ENCODE measurements at places on chromosomes 2 and 18.

DNA sequence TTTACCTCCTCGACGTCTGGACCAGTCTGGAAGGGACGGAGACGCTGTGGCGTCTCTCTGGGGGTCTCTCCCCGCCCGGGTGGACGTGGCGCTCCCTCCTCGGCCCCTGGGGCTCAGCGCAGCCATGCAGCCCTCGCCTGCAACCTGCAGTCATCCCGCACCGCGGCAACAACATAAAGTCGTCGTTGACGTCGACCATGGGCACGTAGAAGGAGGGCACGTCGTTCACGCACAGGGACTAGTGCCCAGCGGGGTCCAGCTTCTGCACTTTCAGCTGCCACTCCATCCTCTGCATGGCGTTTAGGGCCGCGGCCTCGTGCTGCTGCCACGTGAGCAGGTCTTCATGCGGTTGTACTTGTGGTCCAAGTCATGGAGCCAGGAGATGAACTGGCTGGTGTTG is 889.6 kb upstream of the LRRTM1 start:
- DNase-seq = no peak

- no peak for DNase-seq
These were observed 584.3 kb downstream of the ADCYAP1 start for GRCh38 chr18:1488957-1489356.

- no peak for DNase-seq
These were observed 628 bp downstream of the PPP1R7 start for GRCh38 chr2:241150660-241151530.

GRCh38 chr2:7835693-7836680 is 845.9 kb upstream of the ID2 start:
- no peak for DNase-seq

DNA sequence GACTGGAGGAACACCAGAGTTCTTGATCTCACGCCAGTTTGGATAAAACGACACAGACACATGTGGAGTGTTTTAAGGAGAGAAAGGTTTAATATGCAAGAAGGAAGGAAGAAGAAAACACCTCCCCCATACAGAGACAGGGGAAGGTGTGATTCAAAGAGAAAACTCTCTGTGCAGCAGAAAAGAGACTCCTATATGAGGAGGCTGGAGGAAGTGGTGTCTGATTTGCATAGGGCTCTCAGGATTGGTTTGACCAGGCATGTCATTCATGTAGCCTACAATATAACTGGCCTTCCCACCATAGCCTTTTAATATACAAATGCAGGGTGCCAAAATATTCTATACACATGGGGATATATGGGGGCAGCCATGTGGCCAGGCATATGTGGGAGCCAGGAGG is 1386.5 kb downstream of the RPIA start:
- no peak for DNase-seq

- DNase-seq = no peak
These were observed 255.8 kb downstream of the ERBB4 start for GRCh38 chr2:212282671-212283261.

DNA sequence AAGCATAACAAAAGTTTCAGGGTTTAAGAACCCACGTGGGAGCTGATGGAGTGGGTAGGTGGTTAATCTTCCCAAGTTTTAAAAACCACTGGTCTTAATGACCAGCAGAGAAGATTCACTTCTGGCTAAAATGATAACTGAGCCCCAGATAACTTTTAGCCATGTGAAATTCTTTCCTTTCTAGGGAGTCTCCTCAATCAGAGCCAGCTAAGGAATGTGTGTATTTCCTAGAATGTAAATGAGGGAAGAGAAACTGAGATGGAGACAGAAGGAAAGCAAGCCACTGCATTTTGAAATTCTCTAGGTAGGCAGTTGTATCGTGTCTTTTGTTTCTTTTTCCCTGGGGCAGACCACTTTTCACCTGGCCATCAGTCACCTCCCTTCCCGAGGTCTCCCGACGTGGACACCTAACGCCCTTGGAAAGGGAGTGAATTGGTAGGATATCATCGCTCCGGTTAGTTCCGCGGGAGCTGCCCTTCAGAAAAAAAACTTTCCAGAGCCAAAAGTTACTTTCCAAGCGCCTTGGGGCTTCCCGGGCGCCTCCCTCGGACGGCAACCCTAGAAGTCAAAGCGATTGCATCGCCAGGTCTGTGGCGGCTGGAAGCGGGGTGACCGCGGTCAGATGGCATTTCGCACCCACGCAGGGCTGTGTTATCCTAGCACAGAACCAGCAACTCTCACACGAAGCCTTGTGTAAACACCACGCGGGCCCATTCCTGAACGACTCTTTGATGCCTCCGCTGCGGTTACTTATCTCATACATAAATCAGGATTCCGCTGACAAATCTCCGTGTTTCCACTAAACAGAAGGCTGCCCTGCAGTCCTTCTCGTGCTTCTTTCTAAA is 1.3 kb downstream of the COLEC12 start:
- no peak for DNase-seq

GRCh38 chr18:35158728-35159450 is 81.9 kb upstream of the ZNF397 start:
- no peak for DNase-seq

DNA sequence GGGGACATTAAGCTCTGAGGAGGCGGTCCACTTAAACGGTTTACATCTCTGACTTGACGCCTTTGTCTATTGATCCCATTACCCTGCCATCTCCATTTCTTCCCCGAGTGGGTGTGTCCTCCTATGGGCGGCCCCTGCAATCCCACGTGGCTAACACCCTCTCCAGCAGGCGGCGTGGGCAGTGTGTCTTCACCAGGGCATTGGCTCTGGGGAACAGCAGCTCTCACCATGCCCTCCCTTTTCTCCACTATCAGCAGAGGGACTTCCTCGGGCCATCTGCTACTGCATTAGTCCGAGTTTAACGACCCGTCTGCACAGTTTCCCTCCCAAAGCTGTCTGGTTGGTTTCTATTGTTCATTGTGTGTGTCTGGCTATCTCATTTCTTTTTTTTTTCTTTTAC is 511.9 kb upstream of the NRP2 start:
- DNase-seq = no peak

DNA sequence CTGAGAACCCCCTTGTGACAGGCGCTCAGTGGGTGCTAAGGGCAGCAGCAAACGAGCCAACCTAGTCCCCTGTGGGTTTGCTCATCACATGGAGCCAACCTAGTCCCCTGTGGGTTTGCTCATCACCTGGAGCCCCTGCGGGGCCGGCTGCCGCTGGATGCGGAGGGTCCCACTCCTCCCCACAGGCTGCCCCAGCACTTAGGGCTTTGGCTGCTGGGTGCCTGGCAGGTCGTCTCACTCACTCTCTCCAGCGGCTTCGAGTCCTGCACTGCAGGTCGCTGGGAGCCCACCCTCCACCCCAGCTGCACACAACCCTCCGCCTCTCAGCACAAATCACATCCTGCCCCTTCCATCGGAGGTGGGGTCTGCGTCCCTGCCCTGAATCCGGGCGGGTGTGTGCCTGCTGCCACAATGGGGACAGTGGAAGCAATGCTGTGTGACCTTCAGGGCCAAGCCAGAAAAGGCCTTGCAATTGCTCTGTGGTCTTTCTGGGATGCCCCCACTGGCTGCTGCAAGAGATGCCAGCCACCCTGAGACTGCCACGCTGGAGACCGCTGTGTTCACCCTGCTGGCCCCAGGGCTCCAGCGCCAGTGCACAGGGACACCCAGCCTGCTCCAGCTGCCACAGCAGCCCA is 248.1 kb upstream of the SALL3 start:
- no peak for DNase-seq

GRCh38 chr2:218717262-218717661 is 6.6 kb downstream of the TTLL4 start:
- DNase-seq = no peak

GRCh38 chr2:31304816-31305215 is 70.9 kb downstream of the EHD3 start:
- no peak for DNase-seq

DNA sequence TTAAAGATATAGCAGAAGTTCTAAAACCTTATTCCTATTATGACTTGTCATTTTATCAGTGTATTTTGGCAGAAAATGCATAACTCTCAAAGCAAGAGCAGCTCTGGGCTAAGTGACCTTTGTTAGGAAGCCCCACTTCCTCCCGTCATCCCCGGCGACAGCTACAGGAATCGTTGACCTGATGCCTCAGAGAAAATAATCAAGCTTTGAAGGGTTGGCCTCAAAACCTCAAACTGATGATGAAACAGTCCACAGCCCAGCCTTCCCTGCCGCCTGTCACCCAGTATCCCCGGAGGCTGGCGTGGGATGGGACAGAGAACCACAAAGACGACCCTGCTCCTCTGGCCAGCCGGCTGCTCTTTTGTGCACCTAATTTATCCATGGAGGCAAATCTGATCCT is 65.3 kb downstream of the KCNF1 start:
- DNase-seq = no peak

DNA sequence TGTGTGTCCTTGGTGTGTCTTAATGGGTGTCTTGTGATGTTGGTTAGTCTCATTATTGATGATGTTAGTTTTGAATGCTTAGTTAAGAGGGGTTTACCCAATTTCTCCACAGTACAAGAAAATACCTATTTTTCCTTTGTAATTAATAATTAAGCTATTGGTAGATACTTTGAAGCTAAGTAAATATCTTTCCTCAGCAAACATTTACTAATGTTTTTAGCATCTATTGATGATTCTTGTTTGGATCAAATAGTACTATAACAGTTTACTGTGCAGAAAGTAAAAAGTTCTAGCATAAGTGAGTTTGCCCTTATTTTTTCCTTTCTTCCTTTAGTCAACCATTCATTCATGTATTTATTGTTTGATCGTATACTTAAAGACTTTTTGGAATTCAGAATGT is 19.1 kb downstream of the MAP3K20 start:
- DNase-seq = no peak

DNA sequence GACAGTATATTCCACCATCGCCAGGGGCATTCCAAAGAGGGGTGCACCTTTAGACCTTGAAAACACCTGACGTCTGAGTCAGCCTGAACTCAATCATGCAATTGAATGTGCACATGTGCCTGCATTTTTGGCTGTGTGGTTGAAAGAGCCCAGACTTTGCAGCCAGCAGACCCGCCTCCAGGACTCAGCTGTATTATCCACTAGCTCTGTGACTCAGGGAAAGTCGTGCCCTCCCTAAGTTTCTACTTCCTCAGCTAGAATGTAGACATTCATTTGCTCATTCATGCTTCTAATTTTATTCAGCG is 94.2 kb downstream of the LRRC30 start:
- no peak for DNase-seq

GRCh38 chr2:124959581-124959980 is 934.5 kb downstream of the CNTNAP5 start:
- no peak for DNase-seq

DNA sequence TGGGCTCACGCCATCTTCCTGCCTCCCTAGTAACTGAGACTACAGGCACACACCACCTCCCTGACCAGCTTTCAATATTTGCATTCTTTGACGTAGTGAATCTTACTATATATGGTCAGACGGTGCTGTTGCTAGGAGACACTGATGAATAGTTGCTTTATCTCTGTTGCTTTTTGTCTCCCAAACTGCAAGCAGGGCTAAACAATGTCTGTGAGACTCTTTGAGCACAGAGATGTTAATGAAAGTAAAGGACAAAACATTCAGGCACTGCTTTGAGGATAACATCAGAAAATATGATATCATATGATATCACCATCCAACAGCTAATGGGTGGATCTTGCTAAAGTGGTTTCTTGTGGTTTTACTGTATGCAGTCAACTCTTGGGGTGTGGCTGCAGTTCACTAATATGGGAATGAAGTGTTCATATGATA is 43.0 kb downstream of the EMILIN2 start:
- DNase-seq = no peak

DNA sequence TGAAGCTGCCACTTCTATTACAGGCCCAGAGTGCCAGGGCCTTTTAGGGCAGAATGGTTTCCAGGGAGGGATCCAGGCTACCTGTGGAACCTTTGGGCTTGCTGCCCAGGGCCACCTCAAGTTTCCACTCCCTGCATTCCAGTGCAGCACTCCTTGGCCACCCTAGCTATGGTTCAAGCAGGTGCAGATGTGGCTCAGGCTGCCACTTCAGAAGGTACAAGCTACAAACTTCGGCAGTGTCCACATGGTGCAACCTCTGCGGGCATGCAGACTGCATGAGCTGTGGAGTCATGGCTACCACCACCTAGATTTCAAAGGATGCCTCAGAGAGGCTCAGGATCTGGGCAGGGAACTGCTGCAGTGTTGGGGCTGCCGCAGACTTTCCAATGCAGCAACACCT is 248.1 kb upstream of the UBE2E3 start:
- DNase-seq = no peak

- DNase-seq = peak; percentile 70
These were observed 4.8 kb downstream of the TMEM200C start for GRCh38 chr18:5890331-5891183.

DNA sequence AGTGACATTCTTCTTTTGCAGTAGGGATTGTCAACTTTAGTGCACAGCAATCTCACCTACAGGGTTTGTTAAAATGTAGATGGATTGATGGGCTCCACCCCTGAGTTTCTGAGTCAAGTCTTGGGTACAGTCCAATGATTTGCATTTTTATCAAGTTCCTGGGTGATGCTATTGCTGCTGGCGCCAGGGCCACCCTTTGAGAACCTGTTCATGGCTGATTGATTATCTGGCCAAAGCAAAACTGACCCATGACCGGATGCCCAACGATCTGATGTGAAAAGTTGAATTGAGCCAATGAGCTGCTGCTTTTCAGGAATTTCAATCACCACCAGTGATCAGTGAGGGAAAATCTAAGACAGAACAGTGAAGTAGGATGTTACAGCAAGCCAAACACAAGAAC is 675.3 kb downstream of the TMEM182 start:
- DNase-seq = no peak

- DNase-seq = no peak
These were observed 71.2 kb downstream of the FIGN start for GRCh38 chr2:163664610-163665009.

- DNase-seq = no peak
These were observed 54.8 kb upstream of the KLHL29 start for GRCh38 chr2:23330214-23330613.

GRCh38 chr2:128551435-128551834 is 232.8 kb upstream of the HS6ST1 start:
- no peak for DNase-seq
